ENCODE measurements at places on chromosomes 4 and X.

GRCh38 chr4:54568184-54568583, 89.6 kb upstream of the KIT start:
- DNase-seq, result no peak

DNA sequence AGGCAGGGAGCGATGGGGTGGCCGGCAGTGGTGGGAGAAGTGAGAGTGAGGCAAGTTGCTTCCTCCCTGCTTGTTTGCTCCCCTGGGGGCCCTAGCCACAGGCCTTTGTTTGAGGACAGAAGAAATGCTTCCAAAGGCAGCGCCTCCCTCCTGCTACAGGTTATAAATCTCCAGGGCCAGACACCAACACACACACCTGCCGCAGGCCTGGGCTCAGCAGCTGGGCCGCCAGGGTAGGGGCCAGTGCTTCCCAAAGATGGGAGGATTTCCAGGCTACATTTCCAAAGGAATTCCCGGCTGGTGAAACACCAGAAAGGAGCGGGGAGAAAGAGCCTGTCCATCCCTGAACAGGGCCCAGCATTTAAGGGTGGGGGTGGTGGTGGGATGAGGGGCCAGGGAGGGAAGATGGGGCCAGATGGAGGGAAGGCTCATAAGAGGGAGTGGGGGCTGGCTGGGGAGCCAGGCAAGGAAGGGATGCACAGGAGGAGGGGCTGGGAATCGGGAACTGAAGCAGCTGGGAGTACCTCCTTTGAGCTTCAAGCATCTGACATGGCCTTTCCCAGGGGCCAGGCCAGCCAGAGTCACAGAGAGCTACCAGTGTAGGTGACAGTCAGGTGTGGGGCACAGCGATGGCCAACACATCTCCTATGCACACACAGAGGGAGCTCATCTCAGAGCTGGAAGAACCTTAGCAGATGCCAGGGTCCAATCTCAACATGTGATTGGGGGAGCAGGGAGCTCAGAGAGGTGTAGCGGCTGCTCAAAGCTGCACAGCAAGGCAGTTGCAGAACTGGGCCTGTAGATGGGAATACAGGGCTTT, 143.9 kb downstream of the PJA1 start:
- DNase-seq, result peak; percentile 89

GRCh38 chr4:3091464-3091863, 17.0 kb downstream of the HTT start:
- DNase-seq, result no peak

- DNase-seq, result no peak
Observed at GRCh38 chrX:132365490-132365889, 123.3 kb downstream of the MBNL3 start.

DNA sequence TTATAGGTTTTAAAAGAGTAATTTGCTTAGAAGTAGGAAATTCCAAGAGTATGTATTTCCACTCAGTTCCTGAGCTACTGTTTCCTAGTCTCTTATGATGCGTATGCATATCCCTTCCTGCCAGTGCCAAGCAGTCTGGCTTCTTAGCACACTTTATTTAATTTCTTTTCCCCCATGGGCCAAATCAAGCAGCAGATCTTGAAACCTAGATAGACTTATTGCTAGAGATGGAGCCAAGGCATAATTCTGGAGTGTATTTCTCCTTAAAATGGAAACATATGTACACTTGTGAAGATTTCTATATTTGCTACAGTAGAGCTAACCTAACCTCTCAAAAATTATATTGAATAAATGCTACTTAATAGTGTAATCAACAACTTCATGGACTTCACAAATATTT, 2337.6 kb downstream of the PCDH7 start:
- DNase-seq, result no peak

GRCh38 chr4:39729557-39729956, 31.6 kb downstream of the UBE2K start:
- DNase-seq, result no peak

DNA sequence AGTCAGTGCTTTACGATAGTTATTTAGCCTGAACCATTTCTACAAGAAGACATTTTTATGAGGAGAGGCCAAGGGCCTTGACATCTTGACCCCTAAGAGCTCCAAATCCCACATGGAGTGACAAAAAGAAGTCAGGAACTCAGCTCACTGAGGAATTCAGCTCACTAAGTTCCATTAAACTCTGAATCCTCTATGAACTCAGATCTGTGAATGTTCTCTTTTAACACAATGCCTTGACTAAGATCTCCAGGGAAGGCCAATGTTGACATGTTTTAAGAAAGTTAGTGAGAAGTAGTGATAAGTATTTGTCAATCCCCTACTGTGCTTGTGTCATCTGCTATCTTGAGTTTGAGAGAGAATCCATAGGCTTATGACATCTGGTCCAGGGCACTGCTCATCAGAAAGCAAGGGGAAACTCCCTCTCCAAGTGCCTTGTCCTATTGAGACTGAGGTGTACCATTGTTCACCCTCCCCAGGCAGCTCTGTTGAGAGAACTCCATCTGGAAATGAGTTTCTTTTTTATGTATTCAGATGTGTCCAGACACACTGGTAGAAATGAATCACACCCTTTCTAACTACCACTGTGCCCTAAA, 68.7 kb upstream of the PCDH19 start:
- DNase-seq, result no peak

GRCh38 chr4:65495439-65495838, 174.8 kb downstream of the EPHA5 start:
- no peak for DNase-seq

- no peak for DNase-seq
Observed at GRCh38 chr4:169420291-169420690, 149.5 kb upstream of the SH3RF1 start.

- no peak for DNase-seq
Observed at GRCh38 chr4:141417387-141417786, 196.7 kb downstream of the ZNF330 start.

DNA sequence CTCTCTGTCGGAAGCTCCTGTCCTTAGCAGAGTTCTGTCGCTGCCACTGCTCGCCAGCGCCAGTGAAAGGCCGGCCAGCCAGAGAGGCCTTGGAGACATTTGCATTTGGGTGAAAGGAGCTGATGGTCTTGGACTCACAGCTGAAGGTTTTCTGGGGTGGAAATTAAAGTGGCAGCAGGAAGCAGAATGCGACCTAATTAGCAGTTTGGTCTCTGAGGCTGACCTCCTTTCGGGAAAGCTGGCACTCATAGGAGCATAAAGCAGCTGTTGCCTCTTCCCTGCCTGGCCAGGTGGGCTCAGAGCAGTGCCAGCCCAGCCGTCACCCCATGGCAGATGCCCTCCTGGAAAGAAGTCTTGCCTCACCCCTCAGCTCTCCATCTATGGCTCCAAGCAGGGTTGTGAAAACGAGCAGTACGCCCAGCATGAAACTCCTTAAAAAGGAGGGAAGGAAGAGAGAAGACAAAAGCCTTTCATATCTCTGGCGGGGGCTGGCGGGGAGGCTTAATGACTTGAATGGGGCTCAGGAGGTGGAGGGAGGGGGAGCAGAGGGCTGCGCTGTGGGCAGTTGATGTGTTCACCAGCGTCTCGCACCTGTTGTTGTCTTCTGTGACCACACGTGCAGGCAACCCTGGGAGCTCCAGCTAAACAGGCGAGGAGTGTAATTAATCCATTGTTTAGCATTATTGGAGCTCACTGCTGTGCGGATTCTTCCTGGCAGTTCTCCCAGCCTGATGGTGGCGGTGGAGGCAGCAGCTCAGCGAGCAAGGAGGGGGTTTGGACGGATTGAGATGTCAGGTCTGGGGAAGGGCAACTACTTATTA, 264.0 kb downstream of the MID1IP1 start:
- no peak for DNase-seq

GRCh38 chr4:30720661-30721184, 554 bp downstream of the PCDH7 start:
- no peak for DNase-seq

- no peak for DNase-seq
Observed at GRCh38 chrX:71256051-71256450, 2.1 kb upstream of the ZMYM3 start.

- no peak for DNase-seq
Observed at GRCh38 chr4:79178760-79179159, 147.1 kb downstream of the NAA11 start.

- DNase-seq, result no peak
Observed at GRCh38 chr4:179398414-179398813, 1956.2 kb upstream of the AGA start.

DNA sequence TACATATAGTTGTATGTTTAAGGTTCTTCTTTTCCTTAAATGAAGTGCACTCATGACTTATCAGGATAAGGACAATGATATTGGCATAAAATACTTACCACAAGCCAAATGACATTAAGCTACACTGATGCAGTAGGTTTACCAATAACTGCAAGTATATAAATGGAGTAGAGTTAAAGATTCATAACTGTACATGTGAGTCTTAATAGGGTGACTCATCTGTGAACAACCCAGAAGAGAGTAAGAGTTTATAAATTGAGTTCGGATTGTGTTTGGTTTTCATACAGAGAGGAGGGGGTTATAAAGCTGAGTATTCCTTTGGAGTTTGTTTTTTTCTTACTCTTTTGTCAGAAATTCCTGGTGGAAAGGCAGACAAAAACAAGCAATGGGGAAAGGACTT, 144.8 kb downstream of the TLL1 start:
- no peak for DNase-seq

GRCh38 chr4:140126261-140126660, 27.7 kb downstream of the MAML3 start:
- DNase-seq, result no peak

GRCh38 chr4:47349326-47349725, 114.2 kb downstream of the COMMD8 start:
- DNase-seq, result no peak

GRCh38 chr4:1122505-1122904, 9.1 kb upstream of the RNF212 start:
- DNase-seq, result no peak

GRCh38 chr4:171430495-171430894, 382.7 kb upstream of the GALNTL6 start:
- no peak for DNase-seq

- DNase-seq, result no peak
Observed at GRCh38 chr4:82097504-82097903, 276.3 kb downstream of the HNRNPD start.

DNA sequence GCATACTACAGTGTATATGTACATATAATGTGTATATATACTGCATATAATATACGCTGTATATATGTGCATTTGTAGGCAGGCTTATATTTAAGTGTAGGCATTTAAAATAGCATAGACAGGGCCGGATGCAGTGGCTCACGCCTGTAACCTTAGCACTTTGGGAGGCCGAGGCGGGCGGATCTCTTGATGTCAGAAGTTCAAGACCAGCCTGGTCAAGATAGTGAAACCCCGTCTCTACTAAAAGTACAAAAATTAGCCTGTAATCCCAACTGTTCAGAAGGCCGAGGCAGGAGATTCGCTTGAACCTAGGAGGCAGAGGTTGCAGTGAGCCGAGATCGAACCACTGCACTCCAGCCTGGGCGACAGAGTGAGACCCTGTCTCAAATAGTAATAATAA, 78.4 kb downstream of the JAKMIP1 start:
- no peak for DNase-seq

GRCh38 chrX:37854748-37855147, 7.4 kb upstream of the DYNLT3 start:
- no peak for DNase-seq

DNA sequence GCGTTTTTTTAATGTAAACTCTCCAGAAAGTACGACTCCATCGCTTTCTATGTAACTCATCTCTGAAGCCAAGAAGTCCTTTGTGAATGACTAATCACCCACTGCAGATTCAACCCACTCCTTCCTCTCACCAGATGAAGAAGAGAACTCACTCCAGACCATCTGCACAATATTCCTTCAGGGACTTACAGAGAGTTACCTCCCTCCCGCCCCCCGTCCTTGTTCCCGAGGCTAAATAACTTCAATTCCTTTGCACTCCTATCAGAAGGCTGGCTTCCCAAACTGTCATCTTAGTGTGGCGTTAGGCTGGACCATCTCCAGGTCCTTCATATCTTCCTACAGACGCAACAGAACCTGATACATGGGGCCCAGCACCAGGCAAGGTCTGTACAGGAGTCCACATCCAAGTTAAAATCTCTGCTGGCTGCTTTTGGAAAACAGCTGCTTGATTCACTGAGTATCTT, 82.4 kb downstream of the AFAP1 start:
- no peak for DNase-seq

GRCh38 chrX:9566150-9566621, 101.3 kb downstream of the TBL1X start:
- DNase-seq, result no peak

GRCh38 chr4:16055873-16056272, 27.9 kb downstream of the PROM1 start:
- no peak for DNase-seq

DNA sequence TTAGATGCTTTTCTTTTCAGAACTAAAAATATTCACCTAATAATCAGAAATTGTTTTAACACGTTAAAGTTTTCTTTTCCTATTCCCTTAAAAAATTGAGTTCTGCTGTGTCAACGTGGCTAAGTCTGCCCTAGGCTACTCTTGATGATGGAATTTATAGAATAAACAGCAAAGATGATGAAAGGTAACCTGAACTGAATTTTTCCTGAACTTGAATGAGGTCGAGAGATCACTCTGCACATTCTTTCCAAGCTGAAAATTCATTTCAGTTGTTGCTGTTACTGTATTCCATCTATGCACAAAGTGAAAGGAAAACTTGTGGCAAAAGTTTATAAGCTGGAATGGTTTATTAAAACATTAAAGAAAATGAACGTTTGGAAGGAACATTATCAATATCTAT, 245.9 kb upstream of the GIMD1 start:
- no peak for DNase-seq

GRCh38 chrX:104370089-104370488, 115.4 kb upstream of the ESX1 start:
- DNase-seq, result no peak

DNA sequence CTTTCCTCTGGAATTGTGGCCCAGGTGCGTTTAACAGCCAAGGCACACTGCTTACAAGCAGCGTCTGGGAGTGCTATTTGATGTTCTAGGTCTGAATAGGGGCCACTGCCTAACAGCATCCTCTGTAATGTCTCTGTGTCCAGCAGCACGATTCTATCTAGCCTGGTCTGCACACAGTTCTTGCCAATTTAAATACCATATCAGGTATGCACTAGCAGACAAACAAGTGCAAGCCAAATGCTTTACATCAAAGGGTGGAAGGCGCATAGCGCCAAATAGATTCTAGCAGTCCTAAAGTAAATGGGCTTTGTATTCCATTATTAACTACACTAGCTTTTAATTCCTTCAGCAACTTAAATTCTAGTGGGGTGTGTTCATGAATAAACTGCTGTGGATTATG, 15.8 kb upstream of the UGDH start:
- DNase-seq, result no peak

GRCh38 chr4:10022346-10023049, 1.2 kb upstream of the SLC2A9 start:
- DNase-seq, result no peak

GRCh38 chr4:53592686-53593501, 1.6 kb upstream of the LNX1 start:
- DNase-seq, result no peak

- DNase-seq, result no peak
Observed at GRCh38 chr4:54400802-54401201, 171.7 kb downstream of the PDGFRA start.

GRCh38 chrX:18016941-18017340, 155.8 kb upstream of the RAI2 start:
- DNase-seq, result no peak

GRCh38 chrX:108312957-108313356, 125.3 kb downstream of the COL4A6 start:
- DNase-seq, result no peak

- no peak for DNase-seq
Observed at GRCh38 chrX:118632862-118633261, 94.5 kb upstream of the IL13RA1 start.

All from vagina (tissue), 2 donors.